Pons (tissue), 1 donor: ENCODE measurements at places on chromosomes 7 and 10.
A peak's percentile ranks its signal among the peaks of the same experiment; 100 is the strongest.

- DNase-seq: no peak
These were observed 34.3 kb downstream of the INPP5A start for GRCh38 chr10:132571650-132572544.

DNA sequence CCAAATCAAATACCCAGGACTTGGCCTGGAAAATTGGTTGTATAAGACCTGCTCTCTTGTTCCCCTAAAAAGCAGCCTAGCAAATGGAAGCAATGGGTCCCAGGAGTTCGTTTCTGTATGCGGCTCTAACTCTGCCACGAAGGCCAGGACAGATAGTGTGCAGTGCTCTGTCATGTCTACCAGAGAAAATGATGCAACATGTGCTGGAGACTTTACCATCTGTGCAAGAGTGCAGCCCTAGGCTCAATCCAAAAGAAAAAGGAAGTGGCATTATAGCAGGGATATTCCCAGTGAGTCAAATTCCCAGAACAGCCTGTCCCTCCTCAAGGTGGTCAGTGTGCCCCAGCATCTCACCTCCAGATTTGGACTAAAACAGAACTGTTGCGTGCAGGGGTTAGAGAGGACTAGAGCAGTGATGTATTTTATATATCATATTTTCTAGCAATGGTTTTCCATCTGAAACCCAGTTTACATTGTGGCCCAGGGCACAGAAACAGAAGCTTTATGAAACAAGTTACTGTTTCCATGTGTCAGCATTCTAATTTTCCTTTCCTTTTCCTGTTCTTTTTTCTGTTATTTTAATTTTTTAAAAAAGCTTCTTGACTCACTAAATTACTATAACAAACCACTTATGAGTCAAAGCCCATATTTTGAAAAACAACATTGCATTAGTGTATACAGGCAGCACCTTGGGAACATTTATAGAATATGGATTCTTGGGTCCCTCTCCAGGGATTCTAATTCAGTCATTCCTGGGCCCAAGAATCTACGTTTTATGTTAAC, 311.2 kb downstream of the RNLS start:
- peak; percentile 33 for DNase-seq

DNA sequence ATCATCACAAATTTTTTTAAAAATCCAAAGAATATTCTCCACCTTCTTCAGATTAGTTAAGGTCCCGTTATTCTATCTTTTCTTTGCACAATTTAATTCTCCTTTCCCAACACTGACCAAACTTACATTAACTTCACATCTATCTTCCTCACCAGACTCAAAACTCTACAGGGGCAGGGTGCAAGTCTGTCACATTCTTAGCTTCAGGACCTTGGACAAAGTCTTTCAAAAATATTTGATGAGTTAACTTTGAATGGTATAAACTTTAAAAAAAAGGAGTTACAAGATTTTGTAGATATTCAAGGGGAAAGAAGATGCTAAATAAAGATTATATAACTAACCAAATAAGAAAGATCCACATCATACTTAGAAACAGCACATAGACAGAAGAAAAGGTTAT, 132.7 kb downstream of the ZNF438 start:
- no peak for DNase-seq

DNA sequence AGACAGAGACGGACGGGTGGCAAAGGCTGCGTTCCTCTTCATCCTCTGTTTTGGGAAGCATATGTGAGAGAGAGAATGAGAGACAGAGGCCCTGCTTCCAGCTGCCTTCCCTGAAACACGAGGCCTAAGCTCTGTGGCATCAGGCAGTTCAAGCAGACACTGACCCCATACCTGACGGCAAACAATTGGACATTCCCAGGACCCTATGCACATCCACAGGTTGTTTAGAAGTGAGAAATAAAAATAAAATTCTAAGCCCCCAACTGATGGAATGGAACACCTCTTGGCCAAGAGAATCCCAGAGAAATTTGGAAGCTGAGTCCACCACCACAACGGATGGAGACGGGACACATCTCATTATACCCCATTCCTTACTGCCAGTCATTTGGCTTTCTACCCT, 105.3 kb downstream of the CPXM2 start:
- no peak for DNase-seq

DNA sequence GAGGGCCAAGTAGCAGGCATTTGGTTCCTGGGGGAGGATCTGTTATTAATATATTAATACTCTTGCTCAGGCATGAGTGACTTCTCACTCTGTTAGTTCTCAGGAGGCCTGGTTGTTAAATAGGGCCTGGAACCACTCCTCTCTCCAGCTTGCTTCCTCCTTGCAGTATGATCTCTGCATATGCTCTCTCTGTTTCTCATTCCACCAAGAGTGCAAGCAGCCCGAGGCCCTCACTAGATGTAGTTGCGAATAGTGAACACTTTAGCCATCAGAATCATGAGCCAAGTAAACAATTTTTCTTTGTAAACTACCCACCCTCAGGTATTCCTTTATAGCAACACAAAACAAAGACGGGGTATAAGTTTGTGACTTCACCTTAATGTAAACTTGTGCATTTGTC, 784.3 kb downstream of the DNAJB9 start:
- DNase-seq: no peak

GRCh38 chr7:7109934-7110333, 72.4 kb upstream of the C1GALT1 start:
- DNase-seq: no peak

DNA sequence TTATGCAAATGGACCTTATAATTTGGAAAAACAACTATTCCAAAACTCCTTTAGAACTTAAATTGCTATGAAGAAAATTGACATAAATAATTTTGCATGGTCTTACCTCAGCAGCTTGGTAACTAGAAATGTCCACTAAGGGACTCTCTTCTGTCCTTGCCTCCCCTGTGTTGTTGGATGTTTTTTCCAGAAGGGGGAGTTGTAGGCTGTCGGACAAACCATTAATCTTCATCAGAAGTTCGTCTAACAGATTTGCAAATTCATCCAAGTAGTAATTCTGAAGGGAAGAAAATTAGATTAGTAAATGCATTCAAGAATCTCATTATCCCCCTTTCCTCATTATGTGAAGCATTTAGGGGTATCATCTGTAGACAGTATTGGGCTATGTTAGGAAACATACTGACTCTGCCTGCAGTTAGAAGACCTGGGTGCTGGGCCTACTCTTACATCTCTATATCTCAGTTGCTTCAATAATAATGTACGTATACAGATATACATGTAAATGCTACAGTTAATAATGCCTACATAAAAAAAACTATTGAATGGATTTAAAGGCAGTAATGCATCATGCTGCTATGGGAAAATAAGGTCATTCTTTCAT, 155.6 kb downstream of the PKD1L1 start:
- peak; percentile 28 for DNase-seq

DNA sequence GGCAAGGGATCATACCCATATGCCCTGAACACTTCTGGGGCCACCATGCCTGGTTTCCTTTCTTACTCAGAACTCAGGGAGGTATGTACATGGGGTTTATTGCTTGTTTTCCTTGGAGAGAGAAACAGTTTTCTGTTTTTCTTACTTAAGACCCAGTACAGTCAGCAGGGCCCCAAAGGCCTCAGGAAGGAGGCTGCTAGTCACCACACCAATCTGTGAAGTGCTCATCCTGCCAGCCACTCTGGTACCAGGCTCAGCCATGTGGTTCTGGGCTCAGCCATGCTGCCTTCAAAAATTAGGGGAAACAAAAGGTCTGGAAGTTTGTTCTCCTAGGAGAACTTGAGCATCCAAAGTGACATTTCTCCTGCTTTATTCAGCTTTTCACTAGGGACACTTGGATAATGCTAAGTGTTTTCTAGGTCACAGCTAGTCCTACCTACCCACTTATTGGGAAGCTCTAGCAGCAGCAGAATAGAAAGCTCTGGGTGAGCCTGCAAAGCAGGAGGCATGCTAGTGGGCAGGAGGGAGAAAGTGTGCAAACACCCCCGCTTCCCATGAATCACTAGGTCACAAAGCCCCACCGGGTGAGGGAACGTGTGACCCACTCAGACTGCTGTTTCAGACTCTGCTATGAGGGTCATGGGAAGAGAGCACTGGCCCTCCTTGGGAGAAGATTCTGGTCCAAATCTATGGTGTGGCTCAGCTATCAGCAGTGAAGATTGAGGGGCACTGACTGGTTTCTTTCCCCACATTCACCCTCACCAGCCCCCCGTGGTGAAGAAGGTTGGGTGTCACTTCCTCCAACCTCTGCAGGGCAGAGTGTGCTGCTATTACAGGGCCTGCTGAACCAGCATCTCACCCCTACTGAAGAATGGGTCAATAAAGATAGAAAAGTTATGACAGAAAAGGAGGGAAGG, 23.9 kb downstream of the NUDCD3 start:
- DNase-seq: no peak

DNA sequence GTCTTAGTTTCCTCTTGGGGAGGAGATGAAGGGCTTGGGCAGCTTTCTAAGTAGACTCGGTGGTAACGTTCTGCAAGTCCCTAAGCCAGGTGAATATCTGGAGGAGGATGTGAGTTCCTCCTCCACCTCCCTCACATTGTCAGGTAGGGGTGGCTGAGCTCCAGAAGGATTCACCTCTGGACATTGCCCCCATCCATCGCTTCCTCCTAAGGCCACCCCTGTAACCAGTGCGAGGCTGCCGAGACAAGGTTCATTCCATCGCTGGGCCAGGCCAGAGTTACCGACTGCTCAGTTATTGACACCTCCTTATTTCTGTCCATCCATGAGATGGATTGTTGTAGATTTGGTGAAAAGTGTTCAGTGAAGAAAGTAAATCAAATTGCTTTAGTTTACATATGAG, 334.1 kb upstream of the KLF6 start:
- no peak for DNase-seq

DNA sequence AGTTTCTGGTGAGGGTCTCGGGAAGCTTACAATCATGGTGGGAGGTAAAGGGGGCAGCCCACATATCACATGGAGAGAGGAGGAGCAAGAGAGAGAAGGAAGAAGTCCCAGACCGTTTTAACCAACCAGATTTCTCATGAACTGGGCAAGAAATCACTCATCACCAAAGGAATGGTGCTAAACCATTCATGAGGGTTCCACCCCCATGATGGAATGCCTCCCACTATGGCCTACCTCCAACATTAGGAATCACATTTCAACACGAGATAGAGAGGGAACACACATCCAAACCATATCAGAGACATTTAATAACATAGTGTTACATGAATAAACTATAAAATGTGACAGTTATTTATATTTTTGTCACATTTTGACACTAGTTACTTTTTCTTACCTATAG, 214.8 kb upstream of the MAGI2 start:
- no peak for DNase-seq

DNA sequence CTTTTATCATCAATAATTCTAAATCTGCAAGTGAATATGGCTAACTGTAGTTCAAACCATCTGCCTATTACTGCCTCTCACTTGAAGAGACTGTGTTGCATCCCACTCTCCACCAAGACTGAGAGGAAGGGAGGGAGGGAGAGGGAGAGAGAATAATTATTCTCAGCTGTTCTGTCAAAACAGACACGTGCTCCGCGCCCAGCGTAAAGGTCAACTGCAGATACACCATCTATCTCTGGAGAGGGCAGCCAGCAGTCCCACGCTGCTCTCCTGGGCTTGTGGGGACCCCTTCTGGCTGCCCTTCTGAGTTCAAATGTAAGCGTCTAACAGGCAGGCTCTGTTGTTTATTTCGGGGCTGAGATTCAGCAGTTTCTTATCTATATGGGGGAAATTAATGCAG, 625.5 kb upstream of the GALNT17 start:
- DNase-seq: no peak

- no peak for DNase-seq
These were observed 383.4 kb upstream of the ADARB2 start for GRCh38 chr10:2120746-2121145.

- no peak for DNase-seq
These were observed 140.3 kb upstream of the LAMB4 start for GRCh38 chr7:108270385-108271015.

DNA sequence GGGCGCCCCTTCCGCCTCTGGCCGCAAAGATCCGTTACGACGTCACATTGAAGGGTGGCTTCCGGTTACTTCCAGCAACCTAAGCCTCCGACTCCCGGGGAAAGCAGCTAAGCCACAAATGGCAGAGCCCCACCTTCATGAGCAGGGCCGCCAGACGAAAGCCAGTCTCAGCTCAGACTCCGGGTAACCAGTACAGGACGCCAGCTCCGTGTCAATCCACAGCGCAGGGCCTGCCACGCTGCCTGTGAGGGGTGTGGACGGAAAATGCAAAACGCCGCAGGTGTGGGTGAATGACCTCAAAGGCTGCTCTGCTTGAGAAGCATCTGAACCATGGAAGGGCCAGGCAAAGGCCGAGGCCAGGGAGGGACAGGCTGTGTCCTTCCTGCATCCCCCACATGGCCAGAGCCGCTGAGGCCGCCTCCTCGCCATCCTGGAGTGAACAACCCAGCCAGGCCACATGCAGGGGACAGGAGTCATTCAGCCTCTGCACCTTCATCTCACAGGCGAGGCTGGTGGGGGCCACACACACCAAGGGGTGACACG, 53.5 kb upstream of the PPP2R2D start:
- DNase-seq: no peak

DNA sequence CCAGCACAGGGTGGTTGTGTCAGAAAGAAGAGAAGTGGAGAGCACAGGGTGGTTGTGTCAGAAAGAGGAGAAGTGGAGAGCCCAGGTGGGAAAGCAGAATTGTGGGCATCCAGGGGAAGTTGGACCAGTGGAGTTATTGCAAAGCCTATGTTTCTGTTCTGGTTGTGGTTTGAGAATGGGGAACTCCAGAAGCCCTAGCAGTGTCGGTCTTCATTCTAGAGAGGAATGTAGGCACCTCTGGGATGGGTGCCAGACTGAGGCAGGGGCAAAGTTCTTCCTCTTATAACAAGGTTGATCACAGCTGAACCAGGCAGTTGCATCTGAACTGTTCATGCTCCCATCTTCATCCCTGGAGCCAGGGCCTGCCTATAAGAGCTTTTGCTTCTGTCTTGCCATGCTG, 954 bp downstream of the FSCN3 start:
- DNase-seq: peak; percentile 81

- peak; percentile 11 for DNase-seq
These were observed 635 bp downstream of the ZNF32 start for GRCh38 chr10:43648095-43648397.

GRCh38 chr7:97401398-97401797, 283.9 kb downstream of the SDHAF3 start:
- no peak for DNase-seq

DNA sequence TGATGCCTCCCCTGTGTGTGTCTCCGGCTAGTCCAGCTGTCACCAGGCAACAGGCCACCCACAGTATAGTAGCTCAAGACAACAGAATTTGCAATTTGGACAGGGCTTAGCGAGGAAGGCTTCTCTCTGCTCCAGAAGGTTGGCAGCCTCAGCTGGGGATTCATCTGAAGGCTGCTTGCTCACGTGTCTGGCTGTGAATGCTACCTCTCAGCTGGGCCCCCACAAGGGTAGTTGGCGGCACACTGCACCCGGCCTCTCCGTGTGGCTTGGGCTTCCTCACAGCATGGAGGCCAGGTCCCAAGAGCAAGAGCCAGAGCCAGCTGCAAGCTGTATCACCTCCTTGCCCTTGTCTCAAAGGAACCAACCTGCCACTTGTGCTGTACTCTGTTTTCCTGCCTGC, 19.2 kb downstream of the ECHDC3 start:
- no peak for DNase-seq
